ENCODE measurements at places on chromosomes 1 and 21. TPM values are rescaled to one million over a fixed set of nuclear protein-coding genes. Genes with fewer than 3 reads are reported as not detected.

DNA sequence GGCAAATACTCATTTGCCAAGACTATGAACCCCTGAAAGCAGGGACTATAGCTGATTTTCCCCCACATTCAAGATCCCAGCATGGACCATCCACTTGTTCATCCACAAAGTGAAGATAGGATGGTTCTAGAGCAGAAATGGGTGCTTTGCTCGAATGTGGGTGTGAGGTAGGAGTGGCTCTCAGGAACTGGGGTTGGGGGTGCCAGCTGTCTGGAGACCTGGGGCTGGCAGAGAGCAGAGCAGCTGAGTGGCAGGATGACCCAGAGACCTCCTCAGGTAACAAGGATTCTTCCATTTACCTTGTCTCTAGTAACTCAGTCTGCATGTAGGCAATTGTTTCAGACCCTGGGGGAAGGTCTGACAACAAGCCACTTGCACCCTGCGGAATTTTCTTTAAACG lies 6.0 kb downstream of the S100A9 start:
- no peak for DNase-seq

GRCh38 chr1:205601205-205601604 lies 30.6 kb downstream of the ELK4 start:
- DNase-seq = no peak

- no peak for DNase-seq
Measured at GRCh38 chr1:55337801-55338447, 122.8 kb upstream of the USP24 start.

DNA sequence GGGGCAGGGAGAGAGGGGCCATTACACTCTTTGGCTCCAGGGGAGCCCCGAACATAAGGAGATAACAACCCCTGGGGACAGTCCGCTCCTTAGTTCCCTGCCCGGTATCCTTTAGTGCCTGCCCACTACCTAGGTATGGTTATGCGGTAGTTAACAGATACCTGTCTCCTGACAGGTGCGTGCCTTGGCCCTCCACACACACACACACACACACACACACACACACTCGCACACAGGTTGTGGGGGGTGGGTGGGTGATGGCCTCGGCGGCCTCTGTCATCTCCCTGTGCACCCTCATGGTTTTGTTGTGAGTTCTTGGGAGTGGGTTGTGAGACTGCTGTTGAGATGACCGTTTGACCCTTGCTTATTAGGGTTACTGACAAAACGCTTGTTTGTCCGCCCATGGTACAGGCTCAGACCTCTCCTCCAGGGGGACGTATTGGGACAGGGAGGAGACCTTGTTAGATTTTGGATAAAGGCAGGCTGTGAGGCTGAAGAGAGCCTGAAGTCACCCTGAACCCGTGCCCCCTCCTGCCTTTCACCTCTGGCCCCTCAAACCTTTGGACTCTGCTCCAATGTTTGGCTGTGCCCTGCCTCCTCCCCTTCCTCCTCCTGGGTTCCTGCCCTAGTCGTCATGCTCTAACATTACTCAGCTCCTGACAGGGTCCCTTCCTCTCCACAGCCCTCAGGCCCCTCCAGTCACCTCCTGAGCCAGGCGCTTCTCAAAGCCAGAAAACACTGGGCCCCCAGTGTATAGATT lies 979 bp downstream of the RASSF5 start:
- DNase-seq = no peak

GRCh38 chr21:34653522-34653921 lies 15.3 kb upstream of the CLIC6 start:
- no peak for DNase-seq

- DNase-seq = peak; percentile 75
Measured at GRCh38 chr21:46153247-46154154, 1.9 kb downstream of the FTCD start.

DNAI4 gene
- 10.9 TPM for total RNA-seq

- DNase-seq = peak; percentile 85
Measured at GRCh38 chr1:234532503-234532922, 53.5 kb upstream of the TARBP1 start.

MFAP2 gene
- 4.8 TPM for total RNA-seq

- no peak for DNase-seq
Measured at GRCh38 chr1:208166340-208167138, 77.6 kb downstream of the PLXNA2 start.

GRCh38 chr21:45109831-45110492 lies 35.6 kb downstream of the ADARB1 start:
- no peak for DNase-seq

DNA sequence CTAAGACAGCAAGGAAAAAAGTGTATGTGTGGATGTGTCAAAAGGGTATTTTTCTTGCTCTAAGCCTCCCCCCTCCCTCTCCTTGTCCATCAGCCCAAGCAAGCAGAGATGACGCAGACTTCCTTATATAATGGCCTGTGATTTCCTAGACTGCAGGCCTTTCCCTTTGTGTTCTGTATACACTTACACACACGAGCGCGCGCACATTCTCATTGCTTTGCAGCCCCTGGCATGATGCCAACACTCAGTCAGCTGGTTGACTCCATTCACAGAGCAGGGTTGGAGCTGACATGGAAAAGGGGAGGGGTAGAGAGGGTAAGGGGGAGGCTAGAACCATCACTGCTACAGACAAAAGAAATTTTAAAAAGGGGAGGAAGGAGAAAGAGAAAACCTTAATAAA lies 41.8 kb downstream of the GATAD2B start:
- peak; percentile 92 for DNase-seq

RCSD1 gene
- total RNA-seq = 32.7 TPM

C1orf116 gene
- total RNA-seq = 0.70 TPM

DNA sequence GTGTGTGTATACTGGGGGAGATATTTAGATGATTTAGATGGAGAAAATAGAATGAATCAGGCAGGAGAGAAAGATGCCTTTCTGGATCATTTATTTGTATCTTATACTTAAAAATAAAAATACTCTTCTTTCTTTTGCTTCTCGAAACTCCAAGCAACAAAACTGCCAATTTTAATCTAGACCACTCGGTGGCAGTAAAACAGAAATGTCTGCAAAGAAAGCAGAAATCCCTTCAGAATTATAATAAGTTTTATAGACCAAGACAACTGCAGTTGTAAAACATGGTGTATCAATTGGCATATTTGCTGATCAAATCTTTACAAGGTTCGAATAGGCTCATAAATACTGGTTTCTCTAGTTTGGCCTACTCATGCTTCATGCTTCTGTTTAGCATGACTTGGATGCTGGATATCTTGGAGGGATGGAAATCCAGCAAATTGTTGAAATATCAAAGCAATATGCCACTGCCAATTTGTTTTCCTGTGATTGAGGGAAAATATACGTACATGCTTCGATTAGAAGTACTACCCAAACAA lies 15.1 kb upstream of the C1orf87 start:
- no peak for DNase-seq

NLRP3 gene
- 1.1 TPM for total RNA-seq

SPATA21 gene
- not detected for total RNA-seq

DNA sequence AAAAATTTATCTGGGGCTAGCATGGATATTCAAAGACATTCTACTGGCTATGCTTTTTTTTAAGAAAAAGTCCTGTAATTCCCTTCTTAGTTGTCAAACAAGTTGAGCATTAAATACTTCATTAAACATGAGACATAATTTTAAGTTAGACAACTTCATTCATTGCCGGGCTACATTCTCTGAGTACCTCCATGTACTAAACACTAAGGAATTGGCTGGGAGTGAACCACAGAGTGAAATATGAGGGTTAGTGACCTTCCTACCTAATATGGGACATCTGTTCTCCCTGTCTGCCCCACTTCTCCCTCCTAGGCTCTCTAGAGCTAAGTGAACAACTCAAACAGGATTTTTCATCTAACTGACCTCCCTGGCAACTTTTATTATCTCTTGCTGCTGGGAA lies 370.4 kb downstream of the VAV3 start:
- DNase-seq = no peak

NHLH2 gene
- 0.22 TPM for total RNA-seq

DNA sequence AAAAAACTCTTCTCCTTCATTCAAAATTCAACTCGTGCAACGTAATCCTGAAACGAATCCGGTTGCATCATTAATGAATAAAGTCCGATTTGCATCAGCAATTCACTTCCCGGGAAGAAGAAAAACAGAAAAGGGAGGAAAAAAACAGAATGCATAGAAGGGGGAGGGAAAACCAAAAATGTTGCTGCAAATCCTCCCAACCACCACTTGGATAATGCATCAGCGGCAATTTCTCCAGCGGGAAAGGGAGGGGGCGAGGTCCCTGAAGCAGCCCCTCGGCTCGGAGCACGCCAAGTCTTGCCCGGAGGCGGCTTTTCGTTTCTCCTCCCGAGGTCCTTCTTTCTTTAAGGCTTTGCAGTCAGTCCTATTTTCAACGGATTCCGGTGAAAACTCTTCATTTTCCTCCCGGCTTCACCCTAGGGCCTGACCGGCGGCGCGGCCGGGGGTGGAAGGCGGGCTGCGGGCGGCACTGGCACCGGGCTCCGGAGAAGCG lies 723 bp downstream of the CDC42BPA start:
- DNase-seq = no peak

GRCh38 chr1:83919872-83920271 lies 79.1 kb downstream of the TTLL7 start:
- DNase-seq = no peak

LMX1A gene
- total RNA-seq = 0.22 TPM

DNA sequence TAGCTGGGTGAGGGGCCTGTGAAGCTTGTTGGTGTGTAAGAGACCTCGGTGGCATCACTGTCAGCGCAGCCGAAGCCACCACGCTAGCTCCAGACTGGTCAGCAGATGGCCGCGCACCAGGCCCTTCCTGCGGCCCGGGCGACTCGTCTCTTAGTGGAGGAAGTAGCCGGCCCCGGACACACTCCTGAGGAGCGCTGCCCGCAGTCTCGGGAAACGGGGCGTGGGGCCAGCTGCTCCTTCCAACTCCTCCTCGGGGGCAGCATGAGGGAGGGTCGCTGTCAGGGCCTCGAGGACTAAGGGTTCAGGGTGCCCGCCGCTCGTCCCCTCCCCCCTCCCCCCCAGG lies 20.4 kb downstream of the H3-3A start:
- peak; percentile 84 for DNase-seq

KCNE2 gene
- total RNA-seq = 0.22 TPM

DNA sequence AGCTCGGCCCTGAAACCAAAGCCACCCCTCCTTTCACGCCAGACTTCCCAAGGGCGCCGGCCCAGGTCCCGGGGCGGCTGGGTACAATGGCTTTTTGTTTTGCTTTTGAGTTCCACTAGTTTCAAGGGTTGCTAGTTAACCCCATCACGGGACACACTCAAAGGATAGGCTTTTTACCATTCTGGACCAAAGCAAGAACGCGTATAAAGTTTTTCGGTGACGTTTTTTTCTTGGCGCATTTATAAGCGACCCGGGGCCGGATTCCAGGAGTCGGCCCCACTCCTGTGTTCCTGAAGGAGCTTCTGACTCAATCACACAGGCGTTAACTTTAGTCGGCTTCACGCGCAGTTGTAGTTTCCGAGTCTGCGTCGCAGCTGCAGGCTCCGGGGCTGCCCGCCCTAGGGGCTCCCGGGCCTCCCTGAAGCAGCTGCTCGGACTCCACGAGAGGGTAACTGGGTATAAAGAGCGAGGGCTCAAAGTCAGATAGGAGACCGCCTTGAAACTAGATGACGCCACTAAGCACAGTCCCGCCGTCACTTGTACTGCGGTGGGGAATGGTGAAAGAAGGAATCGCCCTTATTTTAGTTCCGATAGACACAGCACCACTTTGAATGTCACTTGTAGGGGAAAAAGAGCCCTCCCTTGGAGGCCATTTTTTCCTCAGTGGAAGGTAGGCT lies 707 bp upstream of the KLHL21 start:
- DNase-seq = no peak

DNA sequence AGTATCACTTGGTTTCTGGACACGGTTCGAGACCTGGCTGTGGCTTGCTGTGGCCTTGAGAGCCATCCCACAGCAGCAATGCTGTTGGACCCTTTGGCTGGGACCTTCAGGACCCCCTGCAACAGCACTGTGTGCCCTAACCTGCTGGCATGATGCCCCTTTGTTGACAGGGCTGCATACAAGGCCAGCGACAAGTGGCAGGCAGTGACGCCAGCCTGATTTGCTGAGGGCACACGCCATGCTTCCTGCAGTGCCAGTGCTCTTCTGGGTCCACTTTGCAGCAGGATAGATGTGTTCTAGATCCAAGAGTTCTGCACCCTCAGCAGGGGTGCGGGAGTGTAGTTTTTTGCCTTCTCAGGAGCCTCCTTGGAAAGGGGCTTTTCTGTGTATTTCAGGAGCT lies 32.8 kb downstream of the COQ8A start:
- DNase-seq = no peak

KRTAP13-2 gene
- not detected for total RNA-seq

GRCh38 chr1:89607586-89608318 lies 25.2 kb upstream of the LRRC8C start:
- DNase-seq = no peak

GRCh38 chr1:10852998-10853520 lies 56.6 kb upstream of the CASZ1 start:
- no peak for DNase-seq

GRCh38 chr1:94777281-94777680 lies 42.9 kb upstream of the SLC44A3 start:
- no peak for DNase-seq

All from cardiac septum (tissue), 1 donor.